ENCODE measurements at places on chromosomes 6 and 20. TPM values are rescaled to one million over a fixed set of nuclear protein-coding genes. Genes with fewer than 3 reads are reported as not detected.

EIF6 gene
- polyA plus RNA-seq, result 98.9 TPM

CTCFL gene
- 0.33 TPM for polyA plus RNA-seq

PPDPF gene
- 154 TPM for polyA plus RNA-seq

SYCP2 gene
- 8.4 TPM for polyA plus RNA-seq

CPNE5 gene
- 5.4 TPM for polyA plus RNA-seq

GSTA2 gene
- 0.22 TPM for polyA plus RNA-seq

HLA-DOB gene
- polyA plus RNA-seq, result 0.38 TPM

LTB gene
- polyA plus RNA-seq, result 2.5 TPM

DNA sequence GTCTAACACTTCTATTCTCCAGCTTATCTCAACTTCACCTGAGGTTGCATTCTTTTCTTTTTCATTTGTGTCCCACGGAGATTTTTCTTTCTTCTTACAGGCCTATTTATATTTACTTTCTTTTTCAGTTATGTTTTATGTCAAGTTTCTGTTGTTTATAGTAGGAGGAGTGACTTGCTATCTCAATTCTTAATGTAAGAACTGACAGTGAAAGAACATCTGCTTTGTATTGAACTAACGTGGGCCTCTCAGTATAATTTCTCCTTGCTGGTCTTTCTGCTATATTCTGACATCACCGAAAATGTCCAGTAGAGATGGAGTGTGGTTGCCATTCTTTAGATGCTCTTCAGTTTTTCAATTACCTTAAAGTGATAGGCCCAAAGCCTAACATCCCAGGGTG lies 521.7 kb downstream of the EPM2A start:
- DNase-seq, result no peak

- DNase-seq, result no peak
These were observed 654 bp downstream of the CST11 start for GRCh38 chr20:23451956-23452487.

GRCh38 chr6:87690441-87690840 lies 11.6 kb downstream of the AKIRIN2 start:
- no peak for DNase-seq

- DNase-seq, result no peak
These were observed 2.1 kb upstream of the LBP start for GRCh38 chr20:38344107-38344701.

DNA sequence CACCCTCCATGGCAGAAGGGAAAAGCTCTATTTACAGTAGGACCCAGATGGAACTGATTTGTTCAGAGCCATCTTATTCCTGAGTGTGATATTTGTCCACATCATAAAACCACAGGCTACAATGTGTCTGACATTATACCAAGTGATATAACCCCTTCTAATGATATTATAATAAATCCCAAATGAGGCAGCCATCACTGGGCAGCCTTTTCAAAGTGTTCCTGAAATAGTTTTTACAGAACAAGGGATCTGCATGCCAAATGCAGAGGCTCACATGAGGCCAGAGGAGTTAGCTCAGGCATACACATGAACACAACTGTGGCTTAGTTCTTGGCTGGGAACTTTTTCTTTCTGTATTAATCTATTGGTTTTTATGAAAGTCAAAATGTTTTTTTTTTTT lies 207.7 kb downstream of the MAFB start:
- DNase-seq, result no peak

DNA sequence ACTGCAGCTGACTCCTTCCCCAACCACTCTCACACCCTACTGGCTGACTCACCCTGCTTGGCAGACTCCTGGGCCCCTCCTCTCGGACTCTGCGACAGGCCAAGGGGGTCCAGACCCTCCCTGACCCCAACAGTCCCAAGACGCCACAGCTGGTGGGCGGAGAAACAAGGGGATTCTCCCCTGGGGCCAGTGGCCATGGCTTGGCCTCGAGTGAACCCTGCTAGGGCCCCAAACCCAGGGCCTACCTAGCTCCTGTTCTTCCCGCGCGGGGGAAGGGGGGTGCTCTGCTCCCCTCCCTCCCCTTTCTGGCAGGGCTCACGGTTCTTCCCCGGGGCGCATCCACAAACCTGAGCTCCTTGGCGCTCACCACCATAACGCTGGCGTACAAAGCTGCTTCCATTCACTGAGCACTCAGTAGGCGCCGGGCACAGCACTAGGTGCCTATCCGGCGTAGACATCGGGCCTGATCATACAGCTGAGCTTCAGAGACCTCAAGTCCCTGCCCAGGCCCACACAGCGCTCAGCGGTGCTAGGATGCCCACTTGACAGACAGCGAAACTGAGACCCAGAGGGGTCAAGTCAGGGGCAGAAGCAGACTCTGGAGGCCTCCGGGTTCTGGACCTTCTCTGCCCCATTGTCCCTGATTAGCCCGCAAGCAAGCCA lies 597 bp downstream of the ADA start:
- no peak for DNase-seq

DNA sequence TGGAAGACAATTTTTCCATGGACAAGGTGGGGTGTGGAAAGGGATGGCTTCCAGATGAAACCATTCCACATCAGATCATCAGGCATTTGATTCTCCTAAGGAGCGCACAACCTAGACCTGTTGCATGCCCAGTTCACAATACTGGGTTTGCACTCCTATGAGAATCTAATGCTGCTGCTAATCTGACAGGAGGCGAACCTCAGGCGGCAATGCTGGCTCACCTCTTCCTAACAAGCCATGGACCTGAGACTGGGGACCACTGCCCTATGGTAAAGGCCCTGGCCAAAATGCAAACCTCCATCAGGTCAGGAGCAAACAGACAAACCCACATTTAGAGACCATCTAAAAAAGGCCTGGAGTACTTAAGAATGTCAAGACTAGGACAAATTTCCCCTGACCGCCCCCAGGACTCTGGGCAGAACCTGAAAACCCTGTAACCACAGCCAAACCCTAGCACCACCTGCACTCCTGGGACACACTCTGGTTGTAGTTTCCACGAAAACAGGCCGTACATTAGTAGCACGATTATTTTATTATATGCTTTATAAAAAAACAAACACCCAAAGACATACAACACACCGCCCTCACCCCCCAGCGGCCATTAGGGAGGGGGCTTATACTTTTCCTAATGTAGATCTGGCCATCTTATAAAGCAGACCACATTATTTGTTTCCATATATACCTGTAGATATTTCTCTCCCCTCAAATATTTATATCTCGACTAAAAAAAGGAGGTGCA lies 27.3 kb downstream of the SNX5 start:
- DNase-seq, result no peak

DNA sequence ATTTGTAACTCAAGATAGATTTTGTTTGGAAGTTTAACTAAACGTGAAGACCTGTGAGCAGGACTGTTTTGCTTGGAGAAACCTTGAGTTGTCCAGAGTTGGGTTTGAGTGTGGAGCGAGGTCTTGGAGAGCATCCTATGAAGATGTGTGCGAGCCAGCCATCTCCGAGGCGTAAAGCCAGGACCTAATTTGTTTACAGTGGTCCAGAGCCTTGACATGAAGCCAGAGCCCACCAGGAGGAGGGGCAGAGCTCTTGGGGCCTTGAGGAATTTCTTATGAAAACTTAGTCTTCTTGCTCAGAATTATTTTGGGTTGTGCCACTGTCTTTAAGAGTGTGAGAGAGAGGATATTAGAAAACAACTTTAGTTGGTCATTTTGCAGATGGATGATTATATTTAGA lies 6.3 kb downstream of the CHMP4B start:
- DNase-seq, result no peak

DNA sequence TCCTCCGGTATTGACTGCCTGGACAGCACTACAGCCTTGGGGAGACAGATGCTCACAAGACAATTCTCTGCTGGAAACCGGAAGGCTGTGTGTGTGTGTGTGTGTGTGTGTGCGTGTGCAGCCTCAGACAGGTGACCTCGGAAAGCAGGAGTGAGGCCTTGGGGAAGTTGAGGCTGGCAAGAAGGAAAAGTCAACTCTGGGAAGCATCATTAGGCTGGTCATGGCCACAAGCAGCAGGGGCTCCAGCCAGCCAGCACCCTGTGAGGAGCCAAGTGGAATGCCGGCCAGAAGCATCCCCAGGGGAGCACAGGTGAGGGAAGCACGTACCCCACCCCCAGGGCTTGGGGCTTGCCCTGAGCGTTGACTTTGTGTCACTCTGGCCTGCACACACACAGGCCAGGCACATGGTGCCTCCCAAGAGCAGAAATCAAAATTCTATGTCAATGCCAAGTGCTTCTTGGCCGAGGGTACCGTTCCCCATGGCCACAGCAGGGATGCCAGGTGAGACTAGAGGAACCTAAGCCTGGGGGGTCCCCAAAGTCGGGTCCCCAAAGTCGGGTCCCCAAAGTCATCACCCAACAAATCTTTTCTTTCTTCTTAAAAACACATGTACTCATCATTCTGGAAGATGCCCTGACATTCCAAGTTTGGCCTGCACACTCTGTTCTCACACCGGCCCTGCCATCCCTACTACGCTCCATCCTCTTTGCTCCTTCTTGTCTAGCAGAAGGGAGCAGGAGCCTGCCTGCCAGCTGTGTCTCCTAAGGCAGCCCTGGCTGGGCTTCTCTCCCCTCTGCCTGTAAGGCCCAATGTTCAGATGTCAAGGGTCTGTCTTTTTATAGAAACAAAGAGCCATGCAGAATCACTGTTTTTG lies 26.7 kb downstream of the FOXA2 start:
- DNase-seq, result no peak

GRCh38 chr6:47042275-47042791 lies at the start of gene ADGRF1:
TSS of gene ADGRF1 (minus strand) at chr6:47042332. CDS start at chr6:47029061, 13,271 bp downstream.
- no peak for DNase-seq

DNA sequence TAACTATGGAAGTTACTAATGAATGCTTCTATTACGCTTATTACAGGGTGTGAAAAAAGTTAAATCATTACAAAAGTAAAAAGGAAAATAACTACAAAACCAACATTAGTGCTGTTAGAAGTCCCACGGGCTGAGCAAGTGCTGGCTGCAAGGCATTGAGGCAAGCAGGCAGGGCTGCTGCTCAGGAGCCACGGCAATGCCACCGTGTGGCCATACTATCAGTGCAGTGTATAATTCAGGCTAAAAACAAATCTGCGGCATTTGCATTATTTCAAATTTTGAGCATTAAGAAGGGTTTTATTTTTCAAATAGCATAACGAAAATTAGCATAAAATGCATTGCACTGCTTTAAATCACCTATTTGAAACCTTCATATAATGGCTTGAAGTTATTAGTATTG lies 17.1 kb downstream of the IFNGR1 start:
- DNase-seq, result no peak

- no peak for DNase-seq
These were observed 70.4 kb upstream of the BLCAP start for GRCh38 chr20:37598100-37598543.

- no peak for DNase-seq
These were observed 106.4 kb upstream of the PDE10A start for GRCh38 chr6:165769401-165769800.

DNA sequence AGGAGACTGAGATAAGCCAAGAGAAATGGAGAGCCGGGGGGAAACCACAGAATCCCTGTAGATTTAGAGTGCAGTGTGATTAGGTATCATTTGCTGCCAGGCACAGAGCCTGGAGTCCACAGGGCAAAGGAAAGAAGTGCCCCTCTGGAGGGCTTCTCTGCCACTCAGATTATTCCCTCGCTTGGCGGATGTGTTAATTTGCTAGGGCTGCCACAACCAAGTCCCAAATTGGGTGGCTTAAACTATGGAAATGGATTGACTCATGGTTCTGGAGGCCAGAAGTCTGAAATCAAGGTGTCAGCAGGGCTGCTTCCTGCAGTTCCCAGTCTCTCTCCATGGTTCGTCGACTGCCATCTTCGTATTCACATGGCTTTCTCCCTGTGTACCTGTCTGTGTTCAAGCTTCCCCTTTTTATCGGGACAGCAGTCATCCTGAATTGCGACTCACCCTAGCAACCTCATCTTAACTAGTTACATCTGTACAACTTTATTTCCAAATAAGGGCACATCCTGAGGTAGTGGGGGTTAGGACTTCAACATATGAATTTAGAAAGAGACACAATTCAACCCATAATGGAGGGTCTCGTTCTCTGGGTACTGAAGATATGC lies 122.2 kb downstream of the ANKRD60 start:
- no peak for DNase-seq

All from right lung (tissue), 10 donors.